ENCODE measurements at places on chromosomes 11 and 22. TPM values are rescaled to one million over a fixed set of nuclear protein-coding genes. Genes with fewer than 3 reads are reported as not detected.

GRCh38 chr11:7577291-7578190, 63.7 kb downstream of the PPFIBP2 start:
- peak; percentile 57 for DNase-seq

GRCh38 chr22:46453006-46453828, 84.2 kb downstream of the CELSR1 start:
- DNase-seq: no peak

The PATE4 gene
- not detected for total RNA-seq

- DNase-seq: no peak
These were observed 3.8 kb upstream of the OR10A5 start for GRCh38 chr11:6841694-6842093.

GRCh38 chr11:119615003-119615881, 113.8 kb downstream of the NECTIN1 start:
- DNase-seq: peak; percentile 88

All from endothelial cell of umbilical vein (primary cell).